ENCODE measurements at places on chromosomes 1 and 21.
A peak's percentile ranks its signal among the peaks of the same experiment; 100 is the strongest.

- DNase-seq = no peak
These were observed 89.8 kb downstream of the ADSS2 start for GRCh38 chr1:244361764-244362473.

DNA sequence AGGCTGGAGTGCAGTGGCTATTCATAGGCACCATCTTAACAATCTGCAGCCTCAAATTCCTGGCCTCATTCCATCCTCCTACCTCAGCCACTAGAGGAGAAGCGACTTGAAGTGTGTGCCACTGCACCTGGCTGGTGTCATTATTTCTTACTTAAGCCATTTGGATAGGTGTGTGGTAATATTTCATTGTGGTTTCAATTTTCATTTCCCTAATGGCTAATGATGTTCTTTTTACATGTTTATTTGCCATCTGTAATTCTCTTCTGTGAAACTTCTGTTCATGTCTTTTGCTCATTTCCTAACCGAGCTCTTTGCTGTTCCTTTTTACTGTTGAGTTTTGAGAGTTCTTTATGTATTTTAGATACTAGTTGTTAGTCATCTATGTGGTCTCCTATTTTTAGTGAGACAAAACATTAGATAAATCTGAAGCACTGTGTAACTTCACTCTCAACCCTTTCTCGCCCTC, 66.8 kb downstream of the SLC27A3 start:
- DNase-seq = no peak

GRCh38 chr1:31239653-31240241, at the start of gene NKAIN1:
NKAIN1 (minus strand) TSS chr1:31239887; CDS start chr1:31239547, 340 bp downstream.
- no peak for DNase-seq

- no peak for DNase-seq
These were observed 32.8 kb downstream of the DLGAP3 start for GRCh38 chr1:34896612-34897011.

GRCh38 chr1:213256438-213257087, 205.5 kb downstream of the RPS6KC1 start:
- DNase-seq = no peak

- no peak for DNase-seq
These were observed 5.7 kb downstream of the LRRC71 start for GRCh38 chr1:156926175-156926574.

GRCh38 chr1:227558732-227559262, 4.6 kb upstream of the ZNF678 start:
- DNase-seq = no peak

DNA sequence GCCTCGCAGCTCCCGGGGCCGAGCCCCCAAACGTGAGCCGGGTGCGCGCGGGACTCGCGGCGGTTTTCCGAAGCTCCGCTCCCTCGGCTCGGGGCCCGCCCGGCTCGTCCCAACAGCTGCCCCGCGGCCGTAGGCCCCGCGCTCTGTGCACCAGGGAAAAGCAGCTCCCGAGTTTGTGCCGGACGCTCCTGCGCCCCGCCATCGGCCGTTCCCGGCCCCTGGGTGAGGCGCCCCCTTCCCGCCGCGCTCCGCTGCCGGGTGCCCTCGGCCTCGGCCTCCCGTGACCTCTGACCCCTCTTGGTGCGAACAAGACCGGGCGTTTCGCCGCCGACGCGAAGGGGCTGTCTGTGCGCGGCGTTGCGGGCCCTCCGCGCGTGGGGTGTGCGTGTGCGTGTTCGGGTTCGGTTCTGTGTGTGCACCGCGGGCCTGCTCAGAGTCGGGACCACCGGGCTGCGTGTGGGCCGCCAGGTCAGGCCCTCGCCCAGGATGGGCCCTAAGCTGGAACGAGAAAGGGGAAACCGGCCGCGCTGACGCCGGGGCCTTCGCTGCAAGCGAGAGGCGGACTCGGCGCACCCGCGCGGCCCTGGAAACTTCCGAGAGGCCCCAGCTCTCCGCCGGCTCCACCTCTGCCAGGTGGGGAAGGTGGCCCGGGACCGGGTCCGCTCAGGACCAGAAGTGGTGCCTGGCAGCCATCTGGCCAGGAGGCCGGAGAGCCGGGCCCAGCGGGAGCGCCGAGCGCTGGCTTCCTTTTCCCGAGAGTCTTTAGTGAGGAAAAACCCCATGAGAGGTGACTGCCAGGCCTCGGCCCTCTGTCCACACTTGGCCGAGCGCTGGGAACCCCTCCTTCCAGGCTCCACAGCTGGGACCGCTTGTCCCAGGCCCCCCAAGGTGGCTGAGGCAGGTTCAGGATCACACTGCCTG, 1.9 kb downstream of the PRDM16 start:
- no peak for DNase-seq

DNA sequence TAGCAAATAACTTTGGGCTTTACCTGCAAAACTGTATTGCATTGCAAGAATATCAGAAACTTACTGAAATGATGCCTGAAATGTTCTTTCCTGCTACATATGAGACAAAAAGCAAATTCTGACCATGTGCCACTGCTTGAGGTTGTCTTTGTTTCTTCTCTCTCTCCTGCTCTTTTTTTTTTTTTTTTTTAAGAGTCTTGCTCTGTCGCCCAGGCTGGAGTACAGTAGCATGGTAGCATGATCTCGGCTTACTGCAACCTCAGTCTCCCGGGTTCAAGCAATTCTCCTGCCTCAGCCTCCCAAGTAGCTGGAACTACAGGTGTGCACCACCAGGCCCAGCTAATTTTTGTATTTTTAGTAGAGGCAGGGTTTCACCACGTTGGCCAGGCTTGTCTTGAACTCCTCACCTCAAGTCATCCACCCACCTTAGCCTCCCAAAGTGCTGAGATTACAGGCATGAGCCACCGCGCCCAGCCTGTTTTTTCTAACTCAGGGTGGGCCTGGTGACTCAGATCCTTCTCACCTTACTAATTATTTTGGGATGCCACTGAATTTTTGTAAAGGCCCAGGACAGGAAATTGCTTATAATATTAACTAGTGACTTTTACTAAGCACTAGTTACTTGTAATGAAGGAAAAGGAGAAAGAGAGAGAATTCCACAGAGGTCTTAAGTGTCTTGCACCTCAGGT, 35.9 kb downstream of the DNASE2B start:
- peak; percentile 23 for DNase-seq

DNA sequence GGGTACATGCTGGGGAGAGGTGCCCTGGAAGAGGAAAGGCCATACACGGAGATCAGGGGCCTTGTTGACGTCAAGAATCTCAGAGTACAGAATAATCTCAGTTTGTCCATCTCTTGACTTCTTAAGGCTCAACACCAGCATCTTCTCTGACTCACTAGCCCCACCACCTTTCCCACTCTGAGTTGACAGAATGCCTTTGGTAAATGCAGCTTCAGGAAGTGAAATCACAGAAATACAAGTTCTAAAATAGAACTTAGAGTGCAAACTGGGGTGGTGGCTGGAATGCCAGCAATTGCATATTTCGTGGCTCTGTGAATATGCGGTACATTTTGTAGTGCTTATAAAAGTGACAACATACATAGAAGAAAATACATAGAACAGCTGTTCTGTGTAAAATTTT, 1.6 kb downstream of the COG2 start:
- DNase-seq = no peak

GRCh38 chr1:245874942-245875580, 632.0 kb downstream of the SMYD3 start:
- no peak for DNase-seq

GRCh38 chr1:153775458-153776327, 486 bp downstream of the SLC27A3 start:
- peak; percentile 82 for DNase-seq

DNA sequence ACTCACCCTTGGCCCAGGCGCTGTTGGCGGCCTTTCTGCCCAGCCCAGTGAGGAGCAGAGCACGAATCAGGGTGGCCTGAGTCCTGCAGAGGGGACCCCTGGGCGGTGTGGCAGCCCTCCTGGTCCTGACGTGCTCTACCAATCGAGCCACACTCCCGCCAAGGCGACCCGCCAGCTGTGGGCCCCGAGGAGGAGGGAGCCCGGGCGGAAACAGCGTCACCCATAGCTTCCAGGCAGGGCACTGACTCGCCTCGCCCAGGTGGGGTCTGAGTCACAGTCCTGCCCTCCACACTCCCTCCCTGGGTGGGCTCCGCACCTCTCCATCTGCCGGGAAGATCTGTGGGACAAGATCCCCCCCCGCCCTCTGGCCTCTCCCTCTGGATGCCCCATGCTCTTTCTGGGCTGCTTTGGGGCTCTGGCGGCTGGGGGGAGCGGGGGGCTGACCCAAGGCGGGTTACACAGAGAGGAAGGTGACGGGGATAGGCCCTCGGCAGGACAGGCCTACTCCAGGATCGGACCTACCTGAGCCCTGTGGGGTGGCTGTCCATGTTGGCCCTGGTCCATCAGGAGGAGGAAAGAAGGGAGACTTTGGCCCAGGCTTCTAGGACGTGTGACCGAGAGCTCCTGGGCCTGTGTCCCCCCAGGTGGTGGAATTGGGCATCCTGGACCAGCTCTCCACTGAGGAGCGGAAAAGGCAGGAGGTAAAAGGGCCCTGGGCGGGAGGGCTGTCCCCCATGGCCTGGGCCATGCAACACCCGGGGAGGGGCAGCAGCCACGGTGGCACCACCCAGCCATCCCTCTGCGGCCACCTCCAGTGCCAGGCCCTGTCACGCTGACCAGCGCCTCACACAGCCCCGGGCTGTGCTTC, 14.0 kb downstream of the ARHGEF16 start:
- DNase-seq = peak; percentile 1

GRCh38 chr1:214581785-214582184, 21.2 kb upstream of the CENPF start:
- no peak for DNase-seq

- DNase-seq = no peak
These were observed 122.9 kb downstream of the MAST2 start for GRCh38 chr1:45926330-45926729.
